ENCODE measurements at places on chromosomes 3 and 15.

DNA sequence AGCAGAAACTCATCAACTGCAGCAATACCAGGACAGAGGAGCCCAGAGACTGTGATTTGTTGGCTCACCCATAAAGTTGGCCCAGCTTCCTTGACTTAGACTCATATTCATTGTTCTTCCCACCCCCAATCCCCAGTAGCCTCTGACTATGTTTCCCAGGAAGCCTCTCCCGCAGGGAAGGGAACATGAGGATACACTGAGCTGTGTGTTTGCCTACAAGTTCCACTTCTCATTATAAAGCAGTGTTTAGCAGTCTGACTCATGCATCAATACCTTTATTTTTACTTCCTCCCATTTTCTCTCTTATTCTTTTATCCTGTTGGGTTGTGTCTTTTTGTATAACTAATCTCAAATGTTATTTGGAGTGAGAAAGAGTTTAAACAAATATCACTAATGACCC lies 111.6 kb upstream of the PHLDB2 start:
- no peak for DNase-seq

- no peak for DNase-seq
These were observed 2.5 kb downstream of the TTBK2 start for GRCh38 chr15:42918047-42918446.

DNA sequence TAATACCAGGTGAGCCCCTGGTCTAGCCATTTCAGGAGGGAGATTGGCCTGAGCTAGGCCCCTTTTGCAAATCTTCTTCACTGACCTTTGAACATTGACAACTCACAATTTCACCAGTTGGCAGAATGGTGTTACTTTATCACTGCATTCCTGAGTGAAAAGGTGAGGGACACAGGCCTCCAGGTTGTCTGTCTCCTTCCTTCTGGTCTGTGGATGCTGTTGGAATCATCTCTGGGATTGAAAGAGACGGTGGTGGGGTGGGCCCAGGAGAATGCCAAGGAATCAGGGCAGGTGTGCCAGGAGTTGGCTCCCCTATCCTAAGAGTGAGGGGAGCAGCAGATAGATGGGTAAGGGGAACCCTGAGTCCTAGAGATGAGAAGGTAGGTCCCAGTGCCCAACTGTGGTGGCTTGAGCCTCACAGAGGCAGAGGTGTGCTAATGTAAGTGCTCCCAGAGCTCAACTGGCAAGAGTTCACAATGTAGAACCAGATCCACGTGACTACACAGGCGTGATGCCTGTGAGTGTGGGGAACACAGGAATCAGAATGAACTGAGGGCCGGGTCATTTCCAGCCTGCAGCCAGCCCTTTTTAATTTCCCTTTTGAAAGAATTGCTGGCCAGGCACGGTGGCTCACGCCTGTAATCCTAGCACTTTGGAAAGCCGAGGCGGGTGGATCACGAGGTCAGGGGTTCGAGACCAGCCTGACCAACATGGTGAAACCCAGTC lies 11.2 kb downstream of the C3orf62 start:
- no peak for DNase-seq

DNA sequence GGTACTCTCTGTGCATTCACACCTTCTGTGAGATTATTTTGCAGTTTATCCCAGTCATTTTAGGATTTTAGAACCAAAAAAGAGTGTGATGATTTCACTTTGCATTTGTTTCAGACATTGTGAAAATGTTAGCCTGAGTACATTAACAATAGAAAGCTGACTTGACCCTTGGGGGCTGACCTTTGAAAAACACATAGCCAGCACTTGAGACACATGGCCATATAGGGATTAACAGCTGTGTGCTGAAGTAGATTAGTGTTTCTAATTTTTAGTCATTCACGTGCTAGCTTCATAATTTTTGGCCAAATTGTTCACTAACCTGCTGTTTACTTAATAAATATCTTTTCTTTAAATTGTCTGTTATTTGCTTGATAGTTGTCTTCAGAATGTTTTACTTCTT lies 3.5 kb downstream of the FEM1B start:
- no peak for DNase-seq

- DNase-seq: no peak
These were observed 167.4 kb upstream of the LPP start for GRCh38 chr3:187986514-187986934.

DNA sequence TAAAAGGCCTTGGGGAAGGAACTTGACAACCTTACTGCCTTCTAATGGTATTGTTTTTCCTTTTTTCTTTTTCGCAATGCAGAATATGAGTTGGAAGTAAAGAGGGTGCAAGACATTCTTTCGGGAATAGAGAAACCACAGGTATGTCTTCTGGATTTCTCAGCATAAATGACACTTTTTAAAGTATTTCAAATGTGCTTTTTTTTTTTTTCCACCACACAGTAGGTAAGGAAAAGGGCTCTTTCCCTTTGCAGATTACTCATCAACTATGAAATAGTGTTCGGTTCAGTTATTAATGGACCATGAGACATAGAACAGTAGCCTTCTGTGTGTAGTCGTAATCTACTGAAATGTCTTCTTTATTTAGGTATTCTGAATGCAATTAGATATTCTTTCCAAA lies 162.4 kb downstream of the GHSR start:
- no peak for DNase-seq

DNA sequence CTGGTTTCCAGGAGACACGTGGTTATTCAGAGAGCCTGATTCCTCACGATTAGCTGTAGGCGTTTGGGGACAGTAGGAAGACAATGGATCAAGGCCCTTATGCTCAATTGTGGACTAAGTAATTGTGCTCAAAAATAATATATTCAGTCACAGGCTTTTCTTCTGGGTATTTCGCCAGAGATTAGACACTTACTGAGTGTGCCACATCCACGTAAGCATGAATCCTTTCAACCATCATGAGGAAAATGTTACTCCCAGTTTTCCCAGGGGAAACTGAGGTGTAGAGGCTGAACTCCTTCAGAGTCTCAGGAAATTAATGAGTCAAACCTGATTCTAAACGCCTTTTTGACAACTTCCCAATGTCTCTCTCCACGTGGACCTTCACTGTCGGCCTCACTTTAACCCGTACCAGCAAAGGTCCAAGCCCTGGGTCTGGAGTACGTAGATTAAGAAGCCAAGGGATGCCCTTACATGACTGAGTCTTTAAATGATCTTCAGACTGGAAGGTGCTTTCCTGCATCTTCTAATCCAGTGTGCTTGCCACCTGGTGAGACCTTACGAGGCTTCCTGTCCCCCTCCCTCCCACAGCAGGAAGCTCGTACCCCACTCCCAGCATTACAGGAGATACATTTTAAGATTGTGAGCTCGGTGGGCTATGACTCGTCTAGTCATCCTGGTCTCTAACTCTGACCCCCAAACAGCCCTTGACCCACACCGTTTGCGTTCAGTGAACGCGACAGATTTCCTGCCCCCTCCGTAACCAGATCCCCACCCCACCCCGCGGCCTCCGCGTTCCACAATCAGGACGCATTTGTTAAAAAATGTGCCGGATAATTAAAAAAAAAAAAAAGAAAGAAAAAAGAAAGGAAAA lies 1.7 kb downstream of the PKM start:
- DNase-seq: peak; percentile 60

DNA sequence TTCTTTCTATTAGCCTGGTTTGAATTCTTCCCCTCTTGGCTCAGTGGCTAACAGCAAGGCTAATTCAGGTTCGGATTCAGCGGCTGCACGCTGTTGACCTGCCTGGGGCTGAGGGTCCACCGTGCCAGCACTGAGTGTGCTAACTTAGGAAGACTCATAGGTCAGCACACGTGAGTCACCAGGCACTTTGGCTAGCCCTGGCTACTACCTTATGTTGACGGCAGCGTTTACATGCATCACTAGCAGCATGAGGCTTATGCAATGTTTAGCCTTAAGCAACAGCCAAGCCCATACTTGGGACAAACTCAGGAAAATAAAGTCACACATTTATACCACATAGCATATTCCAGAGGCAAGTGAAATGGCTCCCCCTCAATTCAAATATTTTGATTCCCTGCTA lies 137.7 kb downstream of the RAB11A start:
- no peak for DNase-seq

- DNase-seq: no peak
These were observed 774.3 kb downstream of the TUSC7 start for GRCh38 chr3:117483839-117484238.

DNA sequence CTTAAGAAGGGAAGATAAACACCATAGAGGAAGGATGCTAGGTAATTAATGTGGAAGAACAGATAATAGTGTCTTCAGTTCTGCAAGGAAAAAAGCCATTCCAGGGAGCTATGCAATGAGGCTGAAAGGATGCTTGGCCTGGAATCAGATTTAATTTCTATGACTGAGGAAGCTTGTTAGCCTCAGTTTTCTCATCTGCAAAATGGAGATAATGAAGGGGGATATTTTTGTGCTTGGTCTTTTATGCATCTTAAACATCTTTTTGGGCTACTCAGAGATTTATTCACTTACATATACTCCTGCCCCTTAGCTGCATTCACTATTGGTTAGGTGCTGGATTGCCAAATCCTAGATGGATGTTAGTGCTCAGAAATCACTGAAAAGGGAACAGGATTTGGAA lies 16.7 kb downstream of the DNAJB11 start:
- DNase-seq: no peak

DNA sequence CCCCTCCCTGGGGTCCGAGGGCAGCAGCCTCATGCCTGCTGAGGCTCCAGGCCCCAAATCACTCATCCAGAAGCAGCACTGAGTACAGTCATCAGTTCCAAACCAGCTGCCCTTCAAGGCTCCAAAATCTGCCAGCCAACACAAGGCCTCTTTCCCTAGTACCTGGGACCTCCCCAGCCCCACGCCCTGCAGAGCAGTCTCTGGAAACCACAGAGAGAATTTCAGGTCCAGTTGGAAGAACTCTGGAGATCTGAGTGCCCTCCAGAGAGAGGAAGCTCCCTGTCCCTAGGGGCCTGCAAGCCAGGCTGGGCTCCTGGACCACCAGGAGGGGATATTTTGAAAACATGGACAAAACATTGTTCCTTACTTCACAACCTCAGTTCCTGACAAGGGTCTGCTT lies 26.2 kb downstream of the TKT start:
- DNase-seq: no peak

- DNase-seq: no peak
These were observed 651 bp downstream of the UBA3 start for GRCh38 chr3:69079269-69080159.

- DNase-seq: no peak
These were observed 105.5 kb upstream of the MRPL3 start for GRCh38 chr3:131608296-131608695.

GRCh38 chr3:33826688-33827087 lies 28.3 kb downstream of the PDCD6IP start:
- DNase-seq: no peak

GRCh38 chr15:26891448-26892181 lies 24.8 kb downstream of the GABRA5 start:
- DNase-seq: no peak

- no peak for DNase-seq
These were observed 47.8 kb upstream of the TMEM158 start for GRCh38 chr3:45273681-45274515.

GRCh38 chr3:54917174-54917573 lies 10.7 kb downstream of the LRTM1 start:
- DNase-seq: no peak

- DNase-seq: no peak
These were observed 104.5 kb upstream of the SATB1 start for GRCh38 chr3:18529631-18530030.

GRCh38 chr3:112767177-112767576 lies 79.5 kb downstream of the CD200R1L start:
- DNase-seq: no peak

DNA sequence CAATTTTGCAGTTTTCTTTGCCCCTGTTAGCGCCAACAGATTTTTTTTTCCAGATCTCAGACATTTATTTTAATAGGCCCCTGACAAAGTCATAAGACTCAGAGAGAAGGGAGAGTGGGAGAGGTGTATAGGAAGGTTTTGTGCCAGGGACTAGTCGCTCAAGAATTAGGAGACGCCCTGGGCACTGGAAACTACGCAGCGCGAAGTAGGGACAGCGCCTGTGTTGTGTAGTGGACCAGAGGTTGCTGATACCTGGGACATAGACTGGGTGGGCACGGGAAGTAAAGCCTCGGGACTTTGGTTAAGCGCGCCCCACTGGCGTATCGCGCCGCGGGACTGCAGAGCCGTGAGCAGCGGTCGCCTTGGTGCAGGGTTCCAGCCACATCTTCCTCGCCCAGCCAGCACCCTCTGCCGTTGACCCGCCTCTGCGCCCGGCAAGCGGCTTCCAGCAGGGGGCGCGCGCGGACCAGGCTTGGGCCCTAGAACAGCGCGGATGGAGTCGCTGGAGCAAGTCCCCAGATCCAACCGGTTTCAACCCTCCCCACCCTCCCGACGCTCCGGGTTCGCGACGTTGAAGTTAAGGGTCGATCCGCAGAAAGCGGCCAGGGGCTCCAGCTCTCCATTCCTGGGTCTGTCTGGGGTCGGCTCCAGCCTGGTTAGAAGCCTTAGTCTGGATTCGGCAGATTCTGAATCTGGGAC lies 3.0 kb upstream of the ISLR2 start:
- peak; percentile 76 for DNase-seq

GRCh38 chr3:95813244-95813643 lies 1001.1 kb upstream of the EPHA6 start:
- no peak for DNase-seq

GRCh38 chr3:41324156-41324475 lies 124.8 kb downstream of the CTNNB1 start:
- no peak for DNase-seq

- DNase-seq: no peak
These were observed 14.8 kb upstream of the WNT5A start for GRCh38 chr3:55501905-55502304.

- no peak for DNase-seq
These were observed 10.4 kb upstream of the BAHD1 start for GRCh38 chr15:40430271-40430805.

DNA sequence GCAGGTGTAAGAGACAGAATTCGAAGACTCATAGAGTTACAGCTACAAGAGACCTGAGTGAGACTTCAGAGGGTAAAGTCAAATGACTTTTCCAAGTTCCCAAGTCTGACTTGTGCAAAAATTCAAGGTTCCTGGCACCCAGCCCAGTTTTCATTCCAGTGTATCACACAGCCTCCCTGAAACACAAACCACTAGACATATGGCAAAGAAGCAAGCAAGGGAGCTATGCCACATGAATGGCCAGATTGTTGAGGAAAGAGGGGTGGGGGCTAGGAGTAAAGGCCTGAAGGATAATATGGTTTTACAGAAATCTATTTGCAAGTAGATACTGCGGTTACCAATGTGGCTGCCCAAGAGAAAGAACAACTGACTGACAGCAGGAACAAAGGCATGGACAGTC lies 301.2 kb downstream of the MECOM start:
- DNase-seq: no peak

GRCh38 chr15:58698887-58699641 lies 50.4 kb downstream of the ADAM10 start:
- DNase-seq: no peak
